ENCODE measurements at places on chromosomes 2 and 18. TPM values are rescaled to one million over a fixed set of nuclear protein-coding genes. Genes with fewer than 3 reads are reported as not detected.

DNA sequence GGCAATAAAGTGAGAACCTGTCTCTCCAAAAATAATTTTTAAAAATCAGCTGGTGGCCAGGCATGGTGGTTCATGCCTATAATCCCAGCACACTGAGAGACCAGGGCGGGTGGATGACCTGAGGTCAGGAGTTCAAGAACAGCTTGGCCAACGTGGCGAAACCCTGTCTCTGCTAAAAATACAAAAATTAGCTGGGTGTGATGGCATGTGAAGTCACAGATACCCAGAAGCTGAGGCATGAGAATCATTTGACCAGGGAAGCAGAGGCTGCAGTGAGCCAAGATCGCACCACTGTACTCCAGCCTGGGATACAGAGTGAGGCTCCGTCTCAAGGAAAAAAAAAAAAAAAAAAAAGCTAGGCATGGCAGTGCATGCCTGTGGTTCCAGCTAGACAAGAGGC lies 7.4 kb upstream of the GPR75 start:
- no peak overlapping the region for H3K4me3 ChIP-seq
- no peaks in the 10 kb centered on the region for H3K27me3 ChIP-seq
- H3K4me1 ChIP-seq = no peaks in the 10 kb centered on the region
- peaks cover 28% of the 10 kb centered on the region for H3K36me3 ChIP-seq
- no peak overlapping the region for H3K27ac ChIP-seq

DNA sequence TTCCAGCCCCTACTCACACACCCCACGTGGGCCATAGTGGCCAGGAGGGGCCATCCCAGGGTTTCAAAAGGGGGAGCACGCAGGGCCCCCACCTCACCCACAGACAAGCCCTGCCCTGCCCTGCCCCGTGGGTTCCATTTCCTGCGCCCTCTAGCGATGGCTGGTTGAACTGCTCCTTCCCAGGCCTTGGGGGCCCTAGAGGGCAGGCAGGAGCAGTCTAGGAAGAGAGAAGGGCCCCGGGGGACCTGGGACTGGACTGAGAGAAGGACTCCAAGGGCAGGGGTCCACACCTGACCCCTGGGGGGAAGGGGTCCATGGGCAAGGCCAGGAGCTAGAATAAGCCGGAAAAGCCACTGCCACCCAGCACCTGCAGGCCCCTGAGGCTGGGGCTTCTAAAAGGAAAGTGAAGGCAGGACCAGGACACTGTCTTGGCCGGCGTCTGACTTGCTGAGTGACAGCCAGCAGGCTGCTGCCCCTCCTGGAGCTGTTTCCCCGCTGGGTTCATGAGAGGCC lies 10.1 kb downstream of the CYP26B1 start:
- H3K4me1 ChIP-seq = no peaks in the 10 kb centered on the region
- no peaks in the 10 kb centered on the region for H3K27me3 ChIP-seq
- H3K27ac ChIP-seq = no peak overlapping the region
- no peak overlapping the region for H3K4me3 ChIP-seq

DNA sequence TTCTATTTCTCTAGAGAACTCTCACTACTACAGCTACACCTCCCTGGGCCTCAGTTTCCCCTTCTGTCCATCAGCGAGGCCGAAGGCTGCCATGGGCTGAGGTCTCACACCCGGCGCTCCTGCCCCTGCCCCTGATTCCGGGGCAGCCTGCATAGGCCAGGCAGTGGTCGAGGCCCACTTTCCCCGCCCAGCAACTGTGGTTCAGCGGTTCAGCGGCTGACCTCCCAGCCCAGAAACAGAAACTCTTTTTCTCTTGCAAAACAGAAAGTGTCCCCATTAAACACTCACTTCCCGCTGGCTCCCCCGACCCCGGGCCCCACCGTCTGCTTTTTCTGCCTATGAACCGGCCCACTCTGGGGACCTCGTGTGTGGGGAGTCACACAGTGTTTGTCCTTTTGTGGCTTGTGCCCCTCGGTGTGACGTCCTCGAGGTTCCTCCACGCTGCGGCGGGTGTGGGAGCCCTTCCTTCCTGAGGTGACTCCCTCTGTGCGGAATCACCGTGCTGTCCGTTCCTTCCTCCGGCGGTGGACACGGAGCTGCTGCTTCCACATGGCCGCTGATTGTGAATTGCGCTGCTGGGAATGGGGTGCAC lies 16.0 kb downstream of the PDCD1 start:
- DNase-seq = peak; percentile 59
- H3K4me3 ChIP-seq = peak overlapping the region; percentile 6
- peaks cover 34% of the 10 kb centered on the region for H3K4me1 ChIP-seq

DNA sequence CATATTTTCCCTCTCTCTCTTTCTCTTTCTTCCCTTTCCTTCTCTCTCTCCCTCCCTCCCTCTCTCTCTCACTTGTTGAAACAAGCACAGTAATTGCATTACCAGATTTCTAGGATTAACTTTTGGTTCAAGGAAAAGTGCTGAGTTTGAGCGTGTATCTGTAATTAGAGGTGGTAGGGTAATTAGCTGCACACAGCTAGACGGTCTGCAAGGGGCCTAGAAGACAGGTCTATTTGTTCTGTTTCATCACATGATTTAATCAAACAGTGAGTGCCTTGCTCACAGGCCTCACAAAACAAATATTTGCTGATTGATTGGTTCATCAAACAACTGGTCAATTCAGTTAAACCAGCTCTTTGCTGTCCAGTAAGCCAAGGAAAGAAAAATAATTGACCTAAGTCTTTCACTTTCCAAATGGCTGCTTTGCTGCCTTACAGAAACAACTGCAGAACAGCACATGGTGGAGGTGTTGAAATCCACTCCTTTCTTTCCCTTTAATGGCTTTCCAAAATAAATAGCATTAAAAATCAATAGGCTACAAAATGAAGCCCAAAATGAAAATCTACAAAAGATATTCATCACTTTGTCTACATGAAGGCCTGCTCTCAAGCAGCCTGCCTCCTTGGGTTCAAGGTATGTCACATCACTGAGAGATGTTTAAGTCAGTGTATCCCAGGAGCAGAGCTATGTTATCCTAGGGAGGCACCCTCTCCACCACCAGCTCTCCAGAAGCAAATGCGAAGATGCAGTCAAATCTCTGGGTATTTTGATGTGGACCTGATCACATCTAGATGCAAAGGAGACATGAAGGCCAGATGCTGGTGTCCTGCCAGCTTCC lies 264.4 kb upstream of the SIX2 start:
- H3K27me3 ChIP-seq = no peaks in the 10 kb centered on the region
- no peak for DNase-seq
- no peak overlapping the region for H3K4me3 ChIP-seq
- H3K4me1 ChIP-seq = no peaks in the 10 kb centered on the region

The SLC5A7 gene
- not detected for total RNA-seq

The DUSP19 gene
- total RNA-seq = 3.7 TPM

The ARMC9 gene
- 1.1 TPM for total RNA-seq

GRCh38 chr2:115075800-115076199 lies 633.4 kb downstream of the DPP10 start:
- no peaks in the 10 kb centered on the region for H3K27me3 ChIP-seq
- H3K4me3 ChIP-seq = no peak overlapping the region
- no peak overlapping the region for H3K27ac ChIP-seq
- DNase-seq = no peak
- no peaks in the 10 kb centered on the region for H3K36me3 ChIP-seq
- H3K4me1 ChIP-seq = no peaks in the 10 kb centered on the region

- H3K4me3 ChIP-seq = no peak overlapping the region
- no peaks in the 10 kb centered on the region for H3K36me3 ChIP-seq
- DNase-seq = no peak
- no peaks in the 10 kb centered on the region for H3K4me1 ChIP-seq
- H3K27me3 ChIP-seq = no peaks in the 10 kb centered on the region
Measured at GRCh38 chr2:207819021-207819797, 49.5 kb upstream of the FZD5 start.

GRCh38 chr2:81979086-81979485 lies 1674.5 kb upstream of the LRRTM1 start:
- H3K4me1 ChIP-seq = no peaks in the 10 kb centered on the region
- H3K36me3 ChIP-seq = no peaks in the 10 kb centered on the region
- no peaks in the 10 kb centered on the region for H3K27me3 ChIP-seq
- H3K4me3 ChIP-seq = no peak overlapping the region
